Keratinocyte (primary cell): ENCODE measurements at places on chromosomes 4 and X.

GRCh38 chr4:7938266-7938608, 1.4 kb downstream of the AFAP1 start:
- DNase-seq: no peak

- DNase-seq: no peak
Measured at GRCh38 chrX:72306851-72307645, 1.3 kb upstream of the CITED1 start.

GRCh38 chrX:150625875-150626274, 57.5 kb downstream of the MTM1 start:
- DNase-seq: no peak

GRCh38 chr4:86416081-86416480, 56.2 kb upstream of the MAPK10 start:
- DNase-seq: no peak
